ENCODE measurements at places on chromosomes 11 and 22. TPM values are rescaled to one million over a fixed set of nuclear protein-coding genes. Genes with fewer than 3 reads are reported as not detected.

DNA sequence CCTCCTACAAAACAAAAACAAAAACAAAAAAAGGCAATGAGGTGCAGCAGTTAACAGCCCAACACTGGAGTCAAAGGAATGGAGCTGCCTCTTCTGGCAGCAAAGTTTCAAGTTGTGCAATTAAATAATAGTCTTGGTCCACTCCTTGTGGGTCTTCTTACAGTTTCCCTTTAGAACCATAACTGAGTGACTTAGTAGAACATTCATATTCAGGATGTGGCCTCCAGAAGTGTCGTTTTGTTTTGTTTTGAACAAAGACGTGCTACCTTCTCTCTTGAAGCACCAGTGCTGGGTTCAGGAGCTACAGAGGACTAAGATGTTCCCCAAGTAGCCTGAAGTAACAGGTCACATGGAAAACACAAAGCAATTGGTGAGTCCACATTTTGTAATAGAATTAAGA lies 2.0 kb upstream of the JAML start:
- DNase-seq: no peak

DNA sequence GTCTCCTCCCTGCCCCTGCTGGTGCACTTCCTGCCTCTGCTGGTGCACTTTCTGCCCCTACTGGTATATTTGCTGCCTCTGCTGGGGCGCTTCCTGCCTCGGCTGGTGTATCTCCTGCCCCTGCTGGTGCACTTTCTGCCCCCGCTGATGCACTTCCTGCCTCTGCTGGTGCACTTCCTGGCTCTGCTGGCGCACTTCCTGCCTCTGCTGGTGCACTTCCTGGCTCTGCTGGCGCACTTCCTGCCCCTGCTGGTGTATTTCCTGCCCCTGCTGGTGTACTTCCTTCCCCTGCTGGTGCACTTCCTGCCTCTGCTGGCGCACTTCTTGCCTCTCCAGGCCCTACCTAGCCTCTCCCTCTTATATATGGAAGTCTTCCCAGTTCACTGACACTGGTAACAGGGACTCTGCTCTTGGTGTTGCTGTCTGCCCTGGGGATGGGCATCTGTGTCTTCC lies 10.1 kb downstream of the MTFP1 start:
- no peak for DNase-seq

DNA sequence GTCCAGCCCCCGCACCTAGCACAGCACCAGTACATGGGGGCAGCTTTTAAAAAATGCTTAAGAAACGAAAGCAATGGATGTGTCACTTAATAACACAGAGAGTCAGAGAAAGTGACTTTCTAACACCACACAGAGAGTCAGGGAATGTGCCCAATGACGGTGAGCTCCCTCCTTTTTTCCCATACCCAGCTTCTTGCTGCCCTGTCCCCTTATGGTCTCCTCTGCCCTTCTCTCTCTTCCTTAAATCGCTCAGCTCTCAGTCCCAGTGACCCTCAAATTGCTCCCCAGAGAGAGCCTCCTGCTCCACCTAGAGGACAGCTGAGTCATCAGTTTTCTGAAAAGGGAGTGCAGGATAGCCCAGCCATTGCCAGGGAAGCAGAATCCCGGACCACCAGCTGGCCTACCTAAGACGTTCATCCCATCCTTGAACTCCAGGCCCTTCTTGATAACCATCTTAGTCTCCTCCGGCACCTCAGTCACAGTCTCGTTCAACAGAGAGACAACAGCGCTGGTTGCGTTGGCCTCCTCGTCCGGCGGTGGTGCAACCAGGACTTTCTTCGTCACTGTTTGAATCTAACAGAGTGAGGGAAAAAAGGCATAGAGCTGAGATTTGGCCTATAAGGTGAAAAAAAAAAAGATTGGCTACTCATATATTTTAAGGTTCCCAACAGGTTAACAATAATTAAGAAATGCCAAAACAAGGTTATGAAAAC lies 113.5 kb downstream of the SLC1A2 start:
- peak; percentile 22 for DNase-seq

DNA sequence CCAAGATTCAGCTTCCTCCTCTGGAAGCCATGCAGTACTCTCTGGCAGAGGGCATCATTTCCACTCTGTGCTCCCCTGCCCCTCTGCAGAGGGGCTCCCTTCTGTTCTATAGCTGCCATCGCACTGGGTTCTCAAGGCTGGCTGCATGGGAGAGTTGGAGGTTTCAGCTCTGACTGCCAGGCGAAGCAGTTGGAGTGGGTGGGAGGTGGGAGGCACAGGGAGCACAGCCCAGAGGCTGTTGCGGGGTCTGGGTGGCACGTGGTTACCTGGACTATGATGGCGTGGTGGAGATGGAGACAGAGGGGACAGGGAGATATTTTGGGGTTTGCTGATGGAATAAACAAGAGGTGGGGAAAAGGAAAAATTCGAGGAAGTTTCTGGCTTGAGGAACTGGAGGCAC lies 4.8 kb downstream of the PMM1 start:
- DNase-seq: no peak

The THY1 gene
- polyA plus RNA-seq: 87.1 TPM

The C11orf65 gene
- polyA plus RNA-seq: 0.66 TPM

The TRPM5 gene
- polyA plus RNA-seq: 5.6 TPM

The PGR gene
- polyA plus RNA-seq: 0.03 TPM
